Activated CD8-positive, alpha-beta memory T cell treated with anti-CD3 and anti-CD28 coated beads for 4 hours (primary cell): ENCODE measurements at places on chromosomes 6 and 20.

- no peak for DNase-seq
These were observed 43.3 kb downstream of the SNX5 start for GRCh38 chr20:17925141-17925939.

DNA sequence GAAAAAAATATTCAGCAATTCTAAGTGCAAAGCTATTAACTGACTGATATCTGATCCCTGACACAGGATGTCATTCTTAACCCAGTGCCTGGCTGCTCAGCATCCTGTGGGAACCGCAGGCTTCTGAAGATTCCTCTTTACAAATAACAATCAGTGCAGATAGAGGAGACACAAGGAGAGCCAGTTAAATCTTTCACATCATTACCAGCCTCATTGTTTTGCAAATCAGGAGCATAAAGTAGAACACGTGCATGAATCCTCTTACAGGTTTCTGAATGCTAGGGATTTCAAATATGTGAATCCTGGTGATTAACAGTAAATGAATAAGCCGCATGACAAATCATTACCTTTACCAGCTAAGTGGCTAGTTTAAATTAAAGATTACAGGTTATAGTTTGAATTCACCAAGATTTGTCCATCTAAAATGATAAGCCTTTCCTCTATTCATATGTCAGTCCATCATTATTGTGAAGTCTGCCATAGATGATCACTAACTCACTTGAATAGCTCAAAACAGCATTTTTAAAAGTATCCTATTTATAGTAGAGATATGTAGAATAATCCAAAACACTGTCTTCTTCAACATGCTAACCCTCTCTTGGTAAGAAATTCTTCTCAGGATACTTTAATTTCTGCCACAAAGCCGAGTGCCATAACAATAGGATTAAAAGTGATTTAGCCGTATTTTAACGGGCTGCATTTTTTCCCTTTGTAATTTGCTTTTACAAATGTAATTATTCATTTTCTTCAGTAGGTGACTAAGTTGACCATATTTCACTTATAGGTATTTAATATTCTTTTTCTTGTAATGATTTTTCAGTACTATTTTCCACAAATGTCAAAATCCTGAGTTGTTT, 367.3 kb upstream of the EPHA7 start:
- no peak for DNase-seq

- no peak for DNase-seq
These were observed 119.7 kb downstream of the FYN start for GRCh38 chr6:111753573-111753972.

DNA sequence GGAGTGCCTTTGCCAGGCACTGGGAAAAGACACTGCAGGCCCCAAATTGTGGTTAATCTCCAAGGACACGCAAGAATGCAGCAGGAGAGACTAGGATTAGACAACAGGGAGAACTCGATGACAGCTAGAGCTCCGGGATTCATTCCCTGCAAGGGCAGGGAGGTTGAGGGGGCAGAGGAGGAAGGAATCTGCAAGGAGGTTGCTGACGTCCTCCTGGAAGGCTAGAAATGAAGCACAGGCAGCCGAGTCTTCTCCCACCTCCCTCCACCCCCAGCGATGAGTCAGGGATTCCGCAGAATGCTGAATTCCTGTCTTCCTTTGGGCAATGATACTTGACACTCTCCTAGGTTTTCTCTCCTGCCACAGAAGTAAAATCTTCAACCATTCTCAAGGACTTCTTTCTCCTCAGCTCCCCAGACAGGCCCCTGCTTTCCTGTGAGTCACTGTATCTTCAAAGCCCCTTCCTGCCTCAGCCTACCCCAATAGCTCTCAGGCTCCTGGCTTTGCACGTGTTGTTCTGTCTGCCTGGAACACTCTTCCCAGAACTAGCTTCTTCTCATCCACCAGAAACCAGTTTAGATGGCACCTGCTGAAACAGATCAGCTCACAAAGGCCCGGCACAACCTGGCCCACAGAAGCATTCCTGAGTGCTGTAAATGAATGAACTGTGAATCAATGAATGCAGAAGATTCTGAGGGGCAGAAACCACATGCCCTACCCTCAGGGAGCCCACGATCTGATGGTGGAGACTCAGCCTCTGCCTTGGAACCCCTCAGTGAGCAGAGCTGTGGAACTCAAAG, 85.6 kb downstream of the MRPL14 start:
- DNase-seq: no peak

DNA sequence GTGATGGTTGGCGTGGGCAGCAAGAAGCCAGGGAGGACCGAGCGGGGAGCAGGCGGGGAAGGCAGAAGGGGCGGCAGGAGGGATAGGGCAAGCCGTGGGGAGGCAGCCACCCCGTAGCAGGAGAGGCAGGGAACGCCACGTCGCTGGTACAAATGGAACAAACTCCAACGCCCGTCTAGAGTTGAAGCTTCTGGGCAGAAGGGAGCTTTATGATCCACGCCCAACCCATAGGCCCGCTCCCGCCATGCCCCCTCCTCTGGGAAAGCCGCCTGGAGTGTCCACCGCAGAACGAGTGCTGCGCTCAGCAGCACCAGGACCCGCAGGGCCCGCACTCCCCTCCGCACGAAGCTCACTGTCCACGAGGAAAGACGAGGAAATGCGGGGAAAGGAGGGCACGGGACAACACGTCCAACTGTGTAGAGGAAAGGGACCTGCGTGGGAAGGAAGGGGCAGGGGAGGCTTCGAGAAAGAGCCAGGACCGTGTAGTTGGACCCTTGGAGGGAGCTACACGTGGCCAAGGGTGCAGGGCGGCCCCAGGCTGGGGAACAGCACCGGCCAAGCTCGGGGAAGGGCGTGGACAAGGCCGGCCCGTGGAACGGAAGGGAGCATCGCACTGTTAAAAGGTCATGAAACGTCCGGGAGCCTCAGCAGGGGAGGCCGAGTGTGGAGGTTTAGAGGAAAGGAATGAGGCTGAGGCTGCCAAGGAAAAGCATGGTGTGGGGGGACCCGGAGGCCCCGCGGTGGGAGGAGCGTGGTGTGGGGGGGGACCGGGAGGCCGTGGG, 204.0 kb downstream of the DLL1 start:
- no peak for DNase-seq

DNA sequence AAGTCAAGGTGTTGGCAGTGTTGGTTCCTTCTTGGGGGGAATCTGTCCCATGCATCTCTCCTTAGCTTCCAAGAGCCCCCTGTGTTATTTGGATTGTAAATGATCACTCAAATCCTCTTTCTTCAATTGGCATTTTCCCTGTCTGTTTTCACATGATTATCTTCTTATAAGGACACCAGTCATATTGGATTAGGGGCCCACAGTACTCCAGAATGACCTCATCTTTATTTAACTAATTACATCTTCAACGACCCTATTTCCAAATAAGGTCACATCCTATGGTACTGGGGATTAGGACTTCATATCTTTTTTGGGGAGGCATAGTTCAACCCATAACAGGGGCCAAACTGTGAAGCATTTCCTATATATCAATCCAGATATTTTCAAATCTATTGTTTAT, 57.3 kb downstream of the PTPRA start:
- DNase-seq: no peak

DNA sequence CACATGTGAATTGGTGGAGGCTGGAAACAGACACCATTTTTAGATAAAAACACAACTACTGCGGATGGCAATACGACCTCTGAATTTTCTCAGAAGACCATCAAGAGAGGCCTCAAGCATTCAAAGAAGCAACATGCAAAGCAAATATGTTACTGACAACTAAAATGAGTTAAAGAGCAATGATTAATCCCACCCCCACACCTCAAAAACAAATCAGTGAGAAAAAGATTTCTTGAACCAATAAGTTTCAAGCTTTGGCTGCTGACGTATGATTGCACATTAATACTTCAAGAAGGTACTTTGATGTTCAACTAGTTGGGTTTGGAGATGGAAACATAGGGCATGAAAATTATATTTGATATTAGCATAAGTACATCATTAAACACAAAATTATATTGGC, 982 bp downstream of the MMUT start:
- no peak for DNase-seq

DNA sequence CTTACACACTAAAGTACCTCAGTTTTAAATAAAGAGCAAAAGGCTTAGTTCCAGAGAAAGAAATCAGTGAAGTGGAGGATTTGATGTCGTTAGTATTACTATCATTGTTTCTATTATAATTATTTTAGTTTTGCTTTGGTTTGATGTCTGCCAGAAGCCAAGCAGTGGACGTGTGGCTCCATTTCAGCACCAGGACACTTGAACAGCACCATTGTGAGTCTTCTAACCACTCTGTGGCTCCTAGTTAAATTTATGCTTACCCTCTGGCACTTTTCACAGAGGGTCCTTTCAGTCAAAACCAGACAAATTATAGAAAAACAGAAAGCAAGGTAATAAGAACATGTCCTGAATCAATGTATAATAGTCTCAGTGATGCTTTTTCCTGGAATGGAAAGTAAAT, 3.4 kb downstream of the COL9A1 start:
- no peak for DNase-seq

DNA sequence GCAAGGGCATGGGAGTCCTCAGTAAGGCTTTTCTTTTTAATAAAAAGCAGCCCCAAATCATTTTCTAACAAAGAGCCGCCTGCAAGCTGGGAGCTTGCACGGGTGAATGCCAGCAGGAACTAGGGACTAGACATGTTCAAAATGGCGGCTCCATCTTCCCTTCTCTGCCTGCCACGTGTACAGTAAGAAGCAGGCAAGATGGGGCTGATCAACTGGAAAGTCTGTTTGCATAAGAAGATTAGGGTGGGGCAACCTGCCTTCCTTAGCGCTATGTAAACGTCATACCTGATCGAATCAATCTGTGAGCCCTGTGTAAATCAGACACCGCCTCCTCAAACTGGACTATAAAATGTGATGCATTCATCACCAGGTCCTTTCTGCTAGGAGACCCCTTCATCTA, 299.4 kb upstream of the SOX4 start:
- no peak for DNase-seq

- no peak for DNase-seq
These were observed 30.6 kb upstream of the FOXC1 start for GRCh38 chr6:1579096-1579495.

DNA sequence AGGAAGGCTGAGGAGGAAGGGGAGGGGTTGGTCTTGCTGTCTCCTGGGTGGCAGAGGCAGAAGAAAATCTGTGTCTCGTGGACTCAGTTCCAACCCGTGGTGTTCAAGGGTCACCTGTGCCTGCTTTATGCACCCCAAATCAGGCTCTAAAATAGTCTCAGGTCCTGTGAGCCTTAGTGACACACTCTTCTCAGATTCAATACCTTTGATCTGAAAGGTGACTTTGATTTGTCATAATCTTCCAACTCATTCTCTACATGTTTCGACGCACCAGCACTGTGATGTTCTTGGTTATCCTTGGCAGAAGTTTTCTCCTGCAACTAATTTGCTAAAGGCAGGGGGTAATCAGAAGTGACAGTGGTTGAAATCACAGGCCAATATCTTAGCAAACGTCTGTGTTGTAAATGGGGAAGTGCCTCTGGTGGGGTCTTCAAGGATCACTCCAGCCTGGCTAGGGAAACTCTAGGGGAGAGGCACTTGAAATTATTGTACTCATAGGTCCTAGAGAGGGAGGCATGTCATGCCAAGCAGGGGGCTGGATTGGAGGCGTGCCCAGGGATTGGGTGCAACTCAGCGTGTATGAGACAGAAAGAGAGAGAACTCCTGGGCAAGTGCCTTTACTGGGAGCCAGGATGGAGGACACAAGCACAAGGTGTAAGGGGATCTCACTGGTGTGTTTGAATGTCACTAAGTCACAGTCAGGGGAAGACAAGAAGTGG, 19.0 kb upstream of the PRND start:
- DNase-seq: no peak

DNA sequence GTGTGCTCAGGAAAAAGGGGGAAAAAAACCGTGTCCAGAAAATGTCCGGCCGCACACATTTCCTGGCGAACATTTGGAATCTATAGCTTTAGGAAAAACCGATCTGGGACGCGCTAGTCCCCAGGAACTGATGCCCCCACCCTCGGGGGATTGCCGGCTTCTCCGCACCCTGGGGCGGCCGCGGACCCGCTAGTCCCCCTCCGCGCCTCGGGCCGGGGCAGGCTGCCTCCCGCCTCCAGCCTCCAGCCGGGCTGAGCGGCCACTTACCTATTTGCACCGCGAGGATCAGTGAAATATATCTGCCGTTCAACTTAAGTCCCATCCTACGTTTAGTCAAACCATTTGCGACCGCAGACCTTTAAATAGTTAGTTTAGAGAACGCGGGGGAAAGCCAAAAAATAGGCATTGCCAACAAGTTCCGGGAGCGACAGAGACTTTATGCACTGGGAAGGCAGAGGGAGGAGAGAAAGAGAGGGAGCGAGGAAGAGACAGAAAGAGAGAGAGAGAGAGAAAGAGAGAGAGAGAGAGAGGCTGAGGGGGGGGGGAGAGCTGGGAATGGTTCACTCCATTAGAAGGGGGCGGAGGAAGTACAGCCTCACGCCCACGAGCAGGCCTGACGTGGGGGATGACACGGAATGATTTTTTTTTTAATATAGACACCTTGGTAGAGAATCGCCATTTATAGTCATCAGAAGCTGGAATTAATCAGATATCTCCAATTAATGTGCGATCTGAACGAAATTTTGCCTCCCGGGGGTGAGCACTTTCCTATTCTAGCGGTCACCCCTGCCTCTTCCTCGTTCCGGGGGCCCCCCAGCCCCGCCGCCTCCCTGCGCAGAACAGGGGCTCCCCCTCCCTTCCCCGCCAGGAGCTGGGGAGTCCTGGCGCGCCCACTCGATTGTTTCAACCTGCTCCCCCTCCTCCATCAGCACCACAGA, at the start of gene NRN1:
Gene NRN1, minus strand, starts transcription at position 498 of the 938 bp plus-strand sequence. Its CDS starts 176 bp downstream, at position 322.
- no peak for DNase-seq

DNA sequence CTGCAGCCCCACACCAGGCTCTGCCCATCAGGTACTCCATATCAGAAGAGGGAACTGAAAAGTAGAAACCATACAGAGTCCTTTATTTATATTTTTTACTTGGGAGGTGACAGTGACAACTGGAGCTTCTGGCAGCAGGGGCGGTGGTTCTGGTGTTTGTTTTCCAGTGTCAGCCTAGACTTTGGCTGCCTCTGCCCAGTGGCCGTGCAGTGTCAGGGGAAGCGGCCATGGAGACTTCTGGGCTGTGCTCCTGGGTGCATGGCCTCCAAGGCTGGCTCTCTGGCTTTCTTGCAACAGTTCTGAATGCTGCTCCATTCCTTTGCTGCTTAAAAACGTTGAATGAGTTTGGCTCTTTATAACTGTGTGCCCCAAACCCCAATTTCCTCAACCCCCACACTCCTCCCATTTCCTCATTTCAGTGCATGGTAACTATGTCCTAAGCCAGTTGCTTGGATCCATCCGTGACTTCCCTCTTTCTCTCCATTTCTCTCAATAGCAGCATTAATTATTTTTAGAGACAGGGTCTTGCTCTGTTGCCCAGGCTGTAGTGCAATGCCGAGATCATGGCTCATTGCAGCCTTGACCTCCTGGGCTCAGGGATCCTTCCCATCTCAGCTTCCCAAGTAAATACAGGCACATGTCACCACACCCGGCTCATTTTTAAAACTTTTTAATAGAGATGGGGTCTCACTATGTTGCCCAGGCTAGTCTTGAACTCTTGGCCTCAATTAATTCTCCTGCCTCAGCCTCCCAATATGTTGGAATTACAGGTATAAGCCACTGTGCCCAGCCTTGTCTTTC, 141.1 kb upstream of the SGK1 start:
- DNase-seq: no peak

DNA sequence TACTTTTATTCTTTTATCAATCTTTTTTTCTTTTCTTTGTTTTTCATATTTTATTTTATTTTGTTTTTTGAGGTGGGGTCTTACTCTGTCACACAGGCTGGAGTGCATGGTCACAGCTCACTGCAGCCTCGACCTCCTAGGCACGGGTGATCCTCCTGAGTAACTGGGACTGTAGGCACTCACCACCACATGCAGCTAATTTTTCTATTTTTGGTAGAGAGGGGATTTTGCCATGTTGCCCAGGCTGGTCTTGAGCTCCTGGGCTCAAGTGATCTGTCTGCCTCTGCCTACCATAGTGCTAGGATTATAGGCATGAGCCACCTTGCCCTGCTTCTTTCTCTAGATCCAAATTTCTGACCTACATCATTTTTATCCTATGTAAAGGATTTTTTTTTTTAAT, 153.2 kb downstream of the CDKAL1 start:
- no peak for DNase-seq
